Kasumi-1 (cell line): ENCODE measurements at places on chromosomes 2 and 18.

- no peak for DNase-seq
These were observed 331.7 kb downstream of the GBX2 start for GRCh38 chr2:235836491-235836911.

DNA sequence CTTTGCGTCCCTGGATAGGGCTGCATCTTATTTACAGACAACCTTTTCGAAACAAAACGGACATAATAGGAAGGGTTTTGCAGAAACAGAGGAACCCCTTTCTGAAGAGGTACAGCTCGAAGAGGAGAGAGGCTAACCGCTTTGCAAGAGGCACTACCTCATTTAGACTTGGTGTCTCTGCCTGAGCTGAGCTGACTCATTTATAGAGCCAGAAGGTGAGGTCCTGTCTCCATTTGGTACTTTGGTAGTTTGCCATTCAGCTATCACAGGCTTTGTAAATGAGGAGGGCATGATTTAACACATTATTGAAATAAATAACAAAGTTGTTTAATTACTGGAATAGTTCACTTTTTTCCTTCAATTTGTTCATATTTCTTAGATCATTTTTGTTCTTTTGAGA lies 2.2 kb upstream of the NXPH2 start:
- no peak for DNase-seq

DNA sequence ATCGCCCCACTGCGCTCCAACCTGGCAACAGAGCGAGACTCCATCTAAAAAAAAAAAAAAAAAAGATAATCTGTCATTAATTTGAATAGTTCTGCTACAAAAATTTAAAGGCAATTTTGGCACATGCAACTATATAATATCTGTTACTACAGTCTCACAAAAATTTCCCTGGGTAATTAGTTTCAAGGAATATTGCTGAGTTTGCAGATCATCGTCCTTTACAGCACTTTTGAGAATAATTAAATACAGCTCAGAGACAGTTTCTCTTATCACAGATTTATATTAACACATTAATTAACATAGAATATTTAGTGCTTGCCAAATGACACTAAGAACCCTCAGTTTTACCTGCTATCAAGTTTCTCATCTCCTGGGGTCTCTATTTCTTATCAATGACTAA lies 540.4 kb upstream of the ZNF804A start:
- no peak for DNase-seq

DNA sequence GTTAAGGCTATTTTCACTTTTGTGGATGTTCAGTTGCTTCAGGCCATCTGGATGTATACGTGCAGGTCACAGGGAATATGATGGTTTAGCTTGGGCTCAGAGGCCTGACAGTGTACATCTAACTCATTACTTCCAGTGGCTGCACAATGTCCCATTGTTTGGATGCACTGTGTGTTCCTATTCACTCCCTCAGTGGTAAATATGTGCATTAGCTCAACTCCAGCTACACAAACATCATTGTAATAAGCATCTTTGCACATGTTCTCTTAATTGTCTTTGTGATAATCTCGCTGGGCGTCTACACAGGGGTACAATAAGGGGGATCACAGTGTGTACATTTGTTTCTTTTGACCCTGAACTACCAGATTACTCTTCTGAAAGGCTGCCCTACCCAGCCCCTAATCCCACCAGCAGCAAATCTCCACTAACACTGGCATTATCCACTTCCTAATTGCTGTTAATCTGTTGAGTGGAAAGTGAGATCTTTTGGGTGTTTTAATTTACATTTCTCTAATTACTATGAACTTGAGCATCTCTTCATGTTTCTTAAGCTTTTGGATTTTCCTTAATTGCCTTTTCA lies 56.1 kb upstream of the POLE4 start:
- no peak for DNase-seq

DNA sequence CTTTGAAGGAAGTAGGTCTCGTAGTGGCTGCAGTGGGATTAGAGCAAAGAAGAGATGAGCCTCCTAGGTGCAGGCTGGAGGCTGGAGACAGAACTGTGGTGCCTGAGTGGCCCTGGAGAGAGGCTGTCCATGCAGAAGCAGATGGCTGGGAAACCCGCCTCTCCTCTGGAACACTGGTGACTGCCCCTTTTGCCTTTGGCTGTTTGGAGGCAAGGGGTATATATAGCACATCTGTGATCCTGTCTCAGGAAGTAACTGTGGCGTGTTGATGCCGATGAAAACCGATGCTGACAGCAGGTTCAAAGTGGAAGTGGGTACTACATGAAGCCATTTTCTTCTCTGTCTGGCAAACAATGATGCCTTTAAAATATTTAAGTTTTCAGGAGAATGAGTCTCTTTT lies 43.5 kb downstream of the SLC9A2 start:
- no peak for DNase-seq

DNA sequence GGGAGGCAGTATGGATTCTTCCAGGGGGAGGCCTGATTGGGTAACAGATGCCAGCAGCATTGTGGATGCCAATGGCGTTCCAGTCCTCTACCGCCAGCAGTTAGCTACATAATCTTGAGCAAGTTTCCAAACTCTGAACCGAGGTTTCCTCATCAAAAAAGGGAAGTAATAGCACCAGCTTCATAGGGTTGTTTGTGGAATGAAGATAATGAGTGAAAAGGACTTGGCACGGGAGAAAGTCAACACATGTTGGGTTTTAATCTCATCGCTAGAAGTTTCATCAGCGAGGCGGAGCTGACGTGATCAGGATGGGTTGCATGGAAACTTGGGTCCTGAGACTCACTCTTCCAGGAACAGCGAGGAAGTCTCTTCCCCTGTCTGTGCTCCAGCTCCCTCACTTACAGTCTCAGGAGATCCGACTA lies 266.7 kb downstream of the SH3BP4 start:
- DNase-seq, result no peak

- DNase-seq, result no peak
These were observed 5.8 kb upstream of the SFTPB start for GRCh38 chr2:85673716-85674375.

DNA sequence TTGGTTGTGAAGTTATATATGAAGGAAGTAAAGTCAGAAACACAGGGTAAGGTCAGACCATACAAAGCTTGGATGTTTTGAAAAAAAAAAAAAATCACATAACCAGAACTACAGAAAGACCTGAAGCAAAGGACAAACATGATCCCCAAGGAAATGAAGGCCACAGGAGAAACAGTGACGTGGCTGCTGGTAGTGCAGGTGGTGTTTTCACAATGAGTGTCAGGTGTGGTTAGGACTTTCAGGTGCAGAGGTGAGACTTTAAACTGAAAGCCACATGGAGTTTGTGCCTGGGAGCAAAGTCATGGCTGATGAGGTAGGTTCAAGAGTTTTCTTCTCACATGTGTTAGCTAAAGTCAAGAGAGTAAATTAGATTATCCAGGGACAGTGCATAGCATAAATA lies 270.7 kb downstream of the PIEZO2 start:
- DNase-seq, result no peak

DNA sequence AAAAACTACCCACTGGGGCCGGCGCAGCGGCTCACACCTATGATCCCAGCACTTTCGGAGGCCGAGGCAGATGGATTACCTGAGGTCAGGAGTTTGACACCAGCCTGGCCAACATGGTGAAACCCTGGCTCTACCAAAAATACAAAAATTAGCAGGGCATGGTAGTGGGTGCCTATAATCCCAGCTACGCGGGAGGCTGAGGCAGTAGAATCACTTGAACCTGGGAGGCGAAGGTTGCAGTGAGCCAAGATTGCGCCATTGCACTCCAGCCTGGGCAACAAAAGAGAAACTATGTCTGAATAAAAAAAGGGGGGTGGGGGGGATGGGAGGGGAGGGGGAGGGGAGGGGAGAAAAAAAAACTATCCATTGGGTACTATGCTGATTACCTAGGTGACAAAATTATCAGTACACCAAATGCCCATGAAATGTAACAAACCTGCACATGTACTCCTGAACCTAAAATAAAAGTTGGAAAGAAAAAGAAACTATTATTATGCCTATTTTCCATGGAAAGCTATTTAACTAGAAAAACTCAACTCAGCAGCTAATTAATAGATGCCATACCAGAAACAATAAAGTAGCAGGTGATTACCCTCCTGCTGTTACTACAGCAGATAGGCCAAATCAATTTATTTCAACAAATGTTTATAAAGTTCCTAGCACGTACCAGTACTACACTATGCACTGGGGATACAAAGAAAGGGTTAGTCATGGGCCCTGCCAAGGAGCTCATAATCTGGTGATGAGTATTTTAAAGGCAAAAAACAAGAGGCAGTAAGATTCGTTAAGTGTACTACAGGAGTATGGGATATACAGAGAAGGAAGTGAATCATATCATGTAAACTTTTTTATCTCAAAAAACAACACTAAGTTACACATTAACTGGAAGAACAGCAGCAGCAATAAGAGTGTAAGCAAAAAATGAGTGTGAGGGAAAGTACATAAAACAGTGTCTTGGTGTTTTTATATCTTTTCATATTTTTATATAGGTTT lies 112.8 kb upstream of the SLC39A10 start:
- DNase-seq, result no peak

- DNase-seq, result no peak
These were observed 213.1 kb upstream of the GULP1 start for GRCh38 chr2:188078534-188078933.

DNA sequence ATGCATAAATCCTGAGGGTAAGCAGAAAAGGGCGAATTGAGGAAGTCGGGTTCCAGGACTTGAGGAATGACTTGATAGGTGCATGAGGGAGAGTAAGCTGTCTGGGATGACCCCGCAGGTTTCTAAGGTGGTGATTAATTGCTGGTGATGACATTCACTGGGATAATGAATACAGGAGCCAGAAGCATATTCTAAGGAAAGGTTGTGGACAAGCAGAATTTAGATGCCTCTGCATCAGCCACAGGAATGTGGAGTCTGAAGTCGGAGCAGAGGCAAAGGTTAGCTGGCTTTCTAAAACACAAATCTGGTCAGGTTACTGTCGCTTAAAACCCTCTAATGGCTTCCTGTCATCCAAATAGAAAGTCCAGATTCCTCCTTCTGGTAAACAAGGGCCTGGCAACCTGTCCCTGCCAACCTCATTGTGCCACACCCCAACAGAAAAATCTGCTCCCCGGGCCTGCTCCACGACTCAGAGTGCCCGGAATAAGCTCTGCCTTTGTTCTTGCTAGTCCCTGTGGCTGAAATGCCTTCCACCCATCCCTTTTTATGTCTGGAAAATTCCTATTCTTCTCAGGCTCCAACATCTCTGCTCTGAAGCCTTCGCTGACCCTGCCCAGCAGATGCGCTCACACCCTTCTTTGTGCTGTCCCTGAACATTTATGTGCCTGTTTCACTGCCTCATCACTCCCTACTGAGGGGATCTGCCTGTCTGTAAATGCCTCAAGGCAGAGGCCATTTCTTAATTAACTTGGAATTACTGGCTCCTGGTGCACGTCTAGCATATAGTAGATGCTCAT lies 11.3 kb upstream of the TMEM214 start:
- DNase-seq, result no peak

GRCh38 chr18:11005528-11005927 lies 143.8 kb downstream of the PIEZO2 start:
- DNase-seq, result no peak

GRCh38 chr2:60413814-60414168 lies 139.7 kb downstream of the BCL11A start:
- DNase-seq, result no peak

GRCh38 chr2:162731917-162732804 lies 106.4 kb downstream of the KCNH7 start:
- DNase-seq, result no peak

- no peak for DNase-seq
These were observed 219.3 kb upstream of the OSR1 start for GRCh38 chr2:19577723-19578122.

- no peak for DNase-seq
These were observed 376.6 kb upstream of the TRIB2 start for GRCh38 chr2:12340164-12340563.

- DNase-seq, result no peak
These were observed 194.5 kb upstream of the SPOPL start for GRCh38 chr2:138307099-138307498.

GRCh38 chr2:1014802-1015201 lies 64.2 kb downstream of the SNTG2 start:
- DNase-seq, result no peak

- peak; percentile 28 for DNase-seq
These were observed 156.7 kb downstream of the LPIN1 start for GRCh38 chr2:11903085-11903606.

GRCh38 chr18:76013057-76013456 lies 482.0 kb downstream of the ZNF516 start:
- DNase-seq, result no peak

DNA sequence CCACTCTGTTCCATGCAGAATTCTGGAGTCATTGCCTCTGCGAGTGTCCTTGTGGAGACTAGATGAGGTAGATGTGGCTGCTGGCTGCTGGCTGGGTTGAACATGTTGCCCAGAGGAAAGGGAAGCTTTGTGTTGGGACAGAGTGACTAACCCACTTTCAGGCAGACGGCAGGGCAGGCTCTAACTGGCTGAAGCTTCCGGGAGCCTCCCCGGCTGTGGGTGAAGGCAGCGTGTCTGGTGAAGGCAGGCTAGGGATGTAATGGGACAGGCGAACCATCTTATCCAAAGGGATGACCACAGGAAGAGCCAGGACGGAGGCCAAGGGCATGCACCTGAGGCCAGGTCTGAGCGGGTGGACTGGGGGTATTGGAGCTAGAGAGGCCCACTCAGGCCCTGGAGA lies 16.0 kb downstream of the ASPRV1 start:
- DNase-seq, result peak; percentile 83

- peak; percentile 17 for DNase-seq
These were observed 101.9 kb upstream of the CTDP1 start for GRCh38 chr18:79577451-79578395.

- no peak for DNase-seq
These were observed 56.7 kb upstream of the LYPD6B start for GRCh38 chr2:148981781-148982180.

- no peak for DNase-seq
These were observed 46.6 kb downstream of the ICOS start for GRCh38 chr2:203983064-203983715.
